ENCODE measurements at places on chromosomes 12 and 14.

DNA sequence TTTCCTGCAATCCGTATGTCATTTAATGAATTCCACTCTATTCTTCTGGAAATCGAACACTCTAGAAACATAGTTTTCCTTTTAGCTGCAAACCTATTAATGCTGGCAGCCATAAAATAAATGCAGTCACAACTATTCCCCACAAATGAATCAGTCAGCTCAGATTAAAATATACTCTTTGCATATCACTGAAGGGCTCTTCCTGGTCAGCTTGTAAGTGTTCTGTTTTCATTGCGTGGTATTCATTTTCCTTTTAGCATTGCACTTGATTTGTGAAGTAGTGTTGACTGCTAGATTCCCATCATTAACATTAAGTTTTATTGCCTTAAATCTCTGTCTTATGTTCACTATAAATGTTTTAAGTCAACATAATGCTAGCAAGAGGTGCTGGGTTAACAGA, 685.9 kb downstream of the DIO2 start:
- no peaks in the 10 kb centered on the region for H3K4me1 ChIP-seq
- no peaks in the 10 kb centered on the region for H3K27me3 ChIP-seq
- no peak overlapping the region for H3K4me3 ChIP-seq

- H3K36me3 ChIP-seq, result no peaks in the 10 kb centered on the region
- H3K27me3 ChIP-seq, result no peaks in the 10 kb centered on the region
- no peak for DNase-seq
- no peaks in the 10 kb centered on the region for H3K4me1 ChIP-seq
Observed at GRCh38 chr14:55973285-55973800, 144.9 kb upstream of the PELI2 start.

DNA sequence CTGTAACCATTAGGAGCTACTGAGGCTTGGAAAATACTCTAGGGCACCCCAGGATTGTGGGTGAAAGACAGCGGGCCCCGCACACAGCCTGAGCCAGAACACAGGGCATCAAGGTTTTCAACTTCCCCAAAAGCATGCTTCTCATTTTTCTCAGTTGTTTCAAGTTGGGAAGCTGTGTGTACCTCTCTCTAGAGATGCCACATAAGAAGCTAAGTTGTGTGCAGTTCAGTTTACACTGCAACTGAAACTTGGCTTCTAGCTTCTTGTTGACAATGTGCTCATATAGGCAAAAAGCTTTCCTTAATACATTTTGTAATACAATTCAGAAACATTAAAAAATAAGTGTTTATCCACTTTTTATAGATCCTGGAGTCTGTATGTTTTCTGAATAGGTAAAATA, 88.1 kb upstream of the PTPRR start:
- H3K4me3 ChIP-seq, result no peak overlapping the region
- H3K36me3 ChIP-seq, result no peaks in the 10 kb centered on the region
- no peak for DNase-seq
- no peaks in the 10 kb centered on the region for H3K27me3 ChIP-seq

DNA sequence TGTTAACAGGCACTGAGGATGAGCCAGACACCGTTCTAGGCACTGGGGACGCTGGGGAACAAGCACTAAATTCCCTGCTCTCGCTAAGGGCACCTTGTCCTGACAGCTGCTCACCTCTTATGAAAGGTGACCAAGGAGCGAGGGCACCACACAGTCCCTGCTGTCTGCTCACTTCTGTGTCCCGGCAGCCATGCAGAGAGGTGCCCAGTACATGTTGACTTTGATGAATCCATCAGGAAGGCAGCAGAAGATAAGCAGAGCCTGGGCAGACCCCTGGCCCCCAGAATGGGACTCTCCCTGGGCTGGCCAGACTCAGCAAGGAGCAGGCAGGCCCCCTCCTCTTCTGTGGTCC, 14.1 kb downstream of the C14orf132 start:
- H3K4me3 ChIP-seq, result no peak overlapping the region
- peaks cover 67% of the 10 kb centered on the region for H3K4me1 ChIP-seq
- H3K27me3 ChIP-seq, result no peaks in the 10 kb centered on the region
- no peak overlapping the region for H3K27ac ChIP-seq
- H3K36me3 ChIP-seq, result no peaks in the 10 kb centered on the region

DNA sequence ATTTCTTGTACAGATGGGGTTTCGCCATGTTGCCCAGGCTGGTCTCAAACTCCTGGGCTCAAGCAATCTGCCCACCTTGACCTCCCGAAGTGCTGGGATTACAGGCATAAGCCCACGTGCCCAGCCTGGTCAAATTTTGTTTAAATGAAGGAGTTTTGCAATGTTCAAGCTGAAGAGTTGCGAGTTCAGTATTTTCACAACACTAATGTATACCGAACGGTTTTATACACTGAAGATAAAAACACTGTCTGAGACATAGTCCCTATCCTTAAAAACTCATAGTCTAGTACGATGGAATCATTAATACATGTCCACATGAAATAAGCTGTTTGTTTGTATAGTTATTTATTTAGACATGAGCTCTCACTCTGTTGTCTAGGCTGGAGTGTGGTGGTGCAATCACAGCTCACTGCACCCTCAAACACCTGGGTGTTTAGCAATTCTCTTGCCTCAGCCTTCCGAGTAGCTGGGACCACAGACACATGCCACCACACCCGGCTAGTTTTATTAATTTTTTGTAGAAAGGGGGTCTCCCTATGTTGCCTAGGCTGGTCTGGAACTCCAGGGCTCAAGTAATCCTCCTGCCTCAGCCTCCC, 15.4 kb downstream of the TRAPPC6B start:
- no peaks in the 10 kb centered on the region for H3K4me1 ChIP-seq
- DNase-seq, result no peak
- peaks cover 35% of the 10 kb centered on the region for H3K36me3 ChIP-seq
- H3K27ac ChIP-seq, result no peak overlapping the region

GRCh38 chr12:29961231-29961630, 177.5 kb upstream of the TMTC1 start:
- H3K4me1 ChIP-seq, result no peaks in the 10 kb centered on the region
- H3K27me3 ChIP-seq, result no peaks in the 10 kb centered on the region
- H3K36me3 ChIP-seq, result no peaks in the 10 kb centered on the region
- H3K4me3 ChIP-seq, result no peak overlapping the region
- no peak for DNase-seq

- H3K4me1 ChIP-seq, result peaks cover 53% of the 10 kb centered on the region
- H3K4me3 ChIP-seq, result no peak overlapping the region
- DNase-seq, result no peak
- peaks cover 32% of the 10 kb centered on the region for H3K36me3 ChIP-seq
Observed at GRCh38 chr14:36317650-36318049, 2.8 kb downstream of the MBIP start.

- peaks cover 14% of the 10 kb centered on the region for H3K4me1 ChIP-seq
- 0 out of 2 replicates have a peak overlapping the region, but pooled peaks have one; percentile 1 for H3K27ac ChIP-seq
- no peaks in the 10 kb centered on the region for H3K27me3 ChIP-seq
- peaks cover 28% of the 10 kb centered on the region for H3K36me3 ChIP-seq
- no peak for DNase-seq
Observed at GRCh38 chr14:91997492-91997891, 42.4 kb downstream of the TRIP11 start.

DNA sequence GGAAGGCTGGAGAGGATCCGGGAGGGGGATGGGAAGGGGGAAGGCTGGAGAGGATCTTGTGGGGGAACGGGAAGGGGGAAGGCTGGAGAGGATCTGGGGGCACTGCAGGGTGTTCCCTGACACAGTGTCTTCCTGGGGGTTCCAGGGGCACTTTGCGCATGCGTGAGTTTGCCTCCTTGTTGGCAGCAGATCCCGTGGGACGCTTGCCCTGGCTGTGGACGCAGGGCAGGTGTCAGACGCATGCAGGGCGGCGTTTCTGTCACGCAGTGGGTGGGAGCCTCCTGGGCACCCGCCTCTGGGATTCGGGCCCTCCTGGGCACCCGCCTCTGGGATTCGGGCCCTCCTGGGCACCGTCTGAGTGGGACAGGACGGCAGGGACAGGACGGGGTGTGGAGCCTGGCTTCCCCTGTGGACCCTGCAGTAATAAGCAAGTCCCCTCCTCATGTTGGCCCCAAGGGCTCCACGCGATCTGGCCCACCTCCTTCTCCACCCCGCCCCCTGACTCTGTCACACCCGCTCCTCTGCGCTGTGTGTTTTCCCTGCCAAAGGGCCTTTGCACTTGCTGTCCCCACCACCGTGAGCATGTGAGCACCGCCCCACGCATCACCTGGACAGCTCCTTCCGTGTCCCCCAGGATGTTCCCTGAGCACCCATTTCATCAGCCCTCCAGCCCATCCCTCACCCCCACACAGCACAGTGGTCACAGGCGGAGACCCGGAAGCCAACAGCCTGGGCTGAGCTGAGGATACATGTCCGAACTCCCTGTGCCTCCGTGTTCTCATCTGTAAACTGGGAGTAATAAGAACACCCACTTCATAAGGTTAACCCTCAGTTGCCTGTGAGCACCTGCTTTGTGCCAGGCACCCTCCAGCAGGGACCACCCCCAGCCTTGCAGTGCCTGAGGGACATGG, 4.4 kb downstream of the MMP17 start:
- DNase-seq, result no peak
- H3K27me3 ChIP-seq, result no peaks in the 10 kb centered on the region
- H3K4me1 ChIP-seq, result no peaks in the 10 kb centered on the region
- no peak overlapping the region for H3K4me3 ChIP-seq

- no peak overlapping the region for H3K4me3 ChIP-seq
- H3K27ac ChIP-seq, result no peak overlapping the region
- DNase-seq, result no peak
- no peaks in the 10 kb centered on the region for H3K27me3 ChIP-seq
- H3K36me3 ChIP-seq, result no peaks in the 10 kb centered on the region
Observed at GRCh38 chr14:49919825-49920659, 27.2 kb downstream of the ARF6 start.

GRCh38 chr12:124694846-124695497, 127.6 kb upstream of the NCOR2 start:
- no peaks in the 10 kb centered on the region for H3K27me3 ChIP-seq
- H3K4me3 ChIP-seq, result no peak overlapping the region
- H3K4me1 ChIP-seq, result peaks cover 12% of the 10 kb centered on the region
- no peaks in the 10 kb centered on the region for H3K36me3 ChIP-seq
- DNase-seq, result no peak

- no peak for DNase-seq
- H3K36me3 ChIP-seq, result no peaks in the 10 kb centered on the region
- no peaks in the 10 kb centered on the region for H3K4me1 ChIP-seq
- H3K27ac ChIP-seq, result no peak overlapping the region
- no peak overlapping the region for H3K4me3 ChIP-seq
- H3K27me3 ChIP-seq, result no peaks in the 10 kb centered on the region
Observed at GRCh38 chr12:61821381-61821780, 438.8 kb upstream of the USP15 start.

DNA sequence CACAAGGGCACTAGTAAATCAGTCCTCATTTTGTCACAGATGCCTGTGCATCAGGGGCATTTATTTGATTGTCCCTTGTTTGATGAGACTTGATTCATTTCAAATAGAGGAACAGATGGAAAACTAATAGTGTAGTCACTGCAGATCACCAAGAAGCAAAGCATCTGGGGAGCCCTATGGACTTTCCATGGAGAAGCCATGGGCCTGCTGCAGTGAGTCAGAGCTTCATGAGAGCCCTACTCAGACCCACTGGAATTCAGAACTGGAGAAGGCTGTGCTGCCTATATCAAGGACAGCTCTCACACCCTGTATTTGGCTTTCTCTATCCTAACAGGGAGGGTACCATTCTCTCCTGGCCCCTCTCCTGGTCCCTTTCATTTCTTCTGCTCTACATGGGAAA, 126.2 kb downstream of the GRIP1 start:
- H3K4me3 ChIP-seq, result no peak overlapping the region
- peaks cover 12% of the 10 kb centered on the region for H3K4me1 ChIP-seq
- no peak for DNase-seq
- no peaks in the 10 kb centered on the region for H3K27me3 ChIP-seq

- no peak overlapping the region for H3K4me3 ChIP-seq
- H3K4me1 ChIP-seq, result no peaks in the 10 kb centered on the region
- no peaks in the 10 kb centered on the region for H3K27me3 ChIP-seq
- DNase-seq, result no peak
- H3K36me3 ChIP-seq, result no peaks in the 10 kb centered on the region
Observed at GRCh38 chr12:84463741-84464495, 448.7 kb downstream of the SLC6A15 start.

- no peak overlapping the region for H3K27ac ChIP-seq
- no peaks in the 10 kb centered on the region for H3K4me1 ChIP-seq
- no peak for DNase-seq
- no peaks in the 10 kb centered on the region for H3K36me3 ChIP-seq
- no peak overlapping the region for H3K4me3 ChIP-seq
Observed at GRCh38 chr12:121030576-121031212, 8.4 kb downstream of the OASL start.

DNA sequence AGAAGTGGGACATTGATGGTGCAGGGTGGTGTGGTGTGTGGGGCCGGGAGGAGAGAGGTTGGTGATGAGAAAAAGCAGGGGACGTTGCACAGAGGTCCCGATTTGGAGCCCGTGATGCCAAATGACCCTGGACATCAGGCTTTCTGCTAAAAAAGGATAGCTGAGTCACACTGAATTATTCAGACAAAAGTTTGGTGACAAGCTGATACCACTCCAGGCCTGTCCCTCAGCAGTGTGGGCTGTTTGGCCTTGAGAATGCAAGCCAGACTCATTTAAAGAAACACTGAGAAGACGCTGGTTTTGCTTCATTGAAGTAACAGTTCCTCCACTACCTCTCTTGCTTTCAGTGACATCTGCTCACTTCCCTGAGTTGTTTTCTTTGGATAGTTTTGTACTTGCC, 262.1 kb upstream of the PWP1 start:
- H3K27ac ChIP-seq, result no peak overlapping the region
- H3K4me1 ChIP-seq, result no peaks in the 10 kb centered on the region
- DNase-seq, result no peak
- H3K36me3 ChIP-seq, result no peaks in the 10 kb centered on the region
- no peak overlapping the region for H3K4me3 ChIP-seq
